ENCODE measurements at places on chromosomes 5 and 9.

GRCh38 chr5:66450988-66451387, 145.2 kb upstream of the MAST4 start:
- no peak for DNase-seq

- DNase-seq, result no peak
Measured at GRCh38 chr9:136018257-136019031, 57.3 kb upstream of the UBAC1 start.

DNA sequence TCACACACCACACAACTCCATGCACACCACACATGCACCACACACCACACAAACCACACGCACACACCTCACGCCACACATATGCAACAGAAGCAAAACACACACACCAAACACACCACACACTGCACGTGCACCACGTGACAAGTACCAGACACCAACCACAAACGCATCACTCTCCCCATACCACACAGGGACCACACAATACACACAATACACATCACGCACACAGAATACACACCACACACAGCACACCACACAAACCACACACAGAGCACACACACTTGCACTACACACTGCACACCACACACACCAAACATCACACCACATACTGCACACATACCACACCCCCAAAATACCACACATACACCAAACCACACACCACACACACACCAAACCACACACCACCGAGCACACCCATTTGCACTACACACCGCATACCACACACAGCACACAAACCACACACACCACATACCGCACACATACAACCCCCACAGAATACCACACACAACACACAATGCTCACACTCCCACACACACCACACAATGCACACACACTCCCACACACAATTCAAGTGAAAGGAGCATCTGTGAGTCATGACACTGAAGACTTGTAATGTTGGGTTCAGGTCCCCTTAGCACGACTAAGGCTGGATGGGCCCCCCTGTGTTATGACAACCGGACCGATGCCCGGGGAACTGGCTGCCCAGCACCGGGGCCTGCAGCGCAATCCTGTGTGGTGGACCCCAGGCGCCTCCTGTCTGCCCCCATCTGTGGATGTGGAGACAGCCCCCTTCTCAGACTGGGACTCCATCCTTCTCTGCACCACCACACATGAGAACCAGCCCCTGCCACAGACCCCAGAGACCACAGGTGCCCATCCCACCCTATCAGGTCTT, 6.0 kb upstream of the ZDHHC11 start:
- no peak for DNase-seq

- no peak for DNase-seq
Measured at GRCh38 chr5:125153231-125153630, 406.8 kb upstream of the ZNF608 start.

DNA sequence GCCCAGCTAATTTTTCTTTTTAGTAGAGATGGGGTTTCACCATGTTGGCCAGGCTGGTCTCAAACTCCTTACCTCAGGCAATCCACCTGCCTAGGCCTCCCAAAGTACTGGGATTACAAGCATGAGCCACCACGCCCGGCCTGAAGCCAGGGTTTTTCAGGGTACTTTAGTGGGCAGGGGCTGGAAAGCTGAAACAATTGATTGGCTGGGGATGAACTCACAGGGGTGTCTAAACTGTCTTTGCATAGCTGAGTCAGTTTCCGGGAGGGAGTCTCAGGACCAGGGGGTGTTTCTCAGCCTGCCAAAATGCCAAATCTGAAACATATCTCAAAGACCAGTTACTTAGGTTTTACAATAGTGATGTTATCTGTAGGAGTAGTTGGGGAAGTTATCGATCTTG, 46.1 kb downstream of the PRUNE2 start:
- no peak for DNase-seq
